ENCODE measurements at places on chromosomes 5 and 9. TPM values are rescaled to one million over a fixed set of nuclear protein-coding genes. Genes with fewer than 3 reads are reported as not detected.

DNA sequence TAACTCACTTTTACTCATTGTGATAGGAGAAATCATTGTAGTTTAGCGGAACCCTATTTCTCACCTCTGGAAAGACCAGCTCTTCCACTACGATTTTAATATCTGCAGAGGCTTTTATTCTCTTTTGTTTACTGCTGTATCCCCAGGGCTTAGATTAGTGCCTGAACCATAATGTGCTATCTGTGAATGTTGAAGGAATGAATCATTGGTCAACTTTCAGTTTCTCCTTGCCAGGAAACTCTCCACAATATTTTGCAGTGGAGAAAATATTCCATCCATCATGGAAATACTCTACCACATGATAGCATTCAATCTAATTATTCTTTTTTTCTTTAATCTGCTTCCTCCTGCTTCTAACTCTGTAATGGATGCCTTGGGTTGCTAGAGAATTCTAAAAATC lies 263.5 kb upstream of the PTPRD start:
- DNase-seq: no peak

The FRRS1L gene
- total RNA-seq: 0.71 TPM

The SH2D3C gene
- total RNA-seq: 5.4 TPM

- no peak for DNase-seq
Measured at GRCh38 chr5:72486371-72486770, 20.8 kb downstream of the ZNF366 start.

- no peak for DNase-seq
Measured at GRCh38 chr5:16455668-16456067, 9.9 kb downstream of the ZNF622 start.

The SYK gene
- 7.4 TPM for total RNA-seq

DNA sequence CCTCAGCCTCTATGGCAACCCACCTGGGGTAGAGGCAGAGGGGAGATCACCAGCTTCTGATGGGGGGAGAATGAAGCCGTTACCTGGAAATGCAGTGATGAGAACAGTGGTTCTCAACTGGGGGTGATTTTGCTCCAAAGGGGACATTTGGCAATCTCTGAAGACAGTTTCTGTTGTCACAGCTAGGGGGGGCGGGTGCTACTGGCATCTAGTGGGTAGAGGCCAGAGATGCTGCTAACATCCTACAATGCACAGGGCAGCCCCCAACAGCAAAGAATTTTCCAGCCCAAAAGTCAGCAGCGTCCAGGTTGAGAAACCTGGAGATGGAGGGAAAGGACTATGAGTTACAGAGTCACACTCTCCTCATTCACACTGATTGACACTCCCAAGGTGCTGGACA lies 84.5 kb downstream of the FGF1 start:
- DNase-seq: peak; percentile 40

- no peak for DNase-seq
Measured at GRCh38 chr5:78269088-78269703, 25.3 kb downstream of the AP3B1 start.

DNA sequence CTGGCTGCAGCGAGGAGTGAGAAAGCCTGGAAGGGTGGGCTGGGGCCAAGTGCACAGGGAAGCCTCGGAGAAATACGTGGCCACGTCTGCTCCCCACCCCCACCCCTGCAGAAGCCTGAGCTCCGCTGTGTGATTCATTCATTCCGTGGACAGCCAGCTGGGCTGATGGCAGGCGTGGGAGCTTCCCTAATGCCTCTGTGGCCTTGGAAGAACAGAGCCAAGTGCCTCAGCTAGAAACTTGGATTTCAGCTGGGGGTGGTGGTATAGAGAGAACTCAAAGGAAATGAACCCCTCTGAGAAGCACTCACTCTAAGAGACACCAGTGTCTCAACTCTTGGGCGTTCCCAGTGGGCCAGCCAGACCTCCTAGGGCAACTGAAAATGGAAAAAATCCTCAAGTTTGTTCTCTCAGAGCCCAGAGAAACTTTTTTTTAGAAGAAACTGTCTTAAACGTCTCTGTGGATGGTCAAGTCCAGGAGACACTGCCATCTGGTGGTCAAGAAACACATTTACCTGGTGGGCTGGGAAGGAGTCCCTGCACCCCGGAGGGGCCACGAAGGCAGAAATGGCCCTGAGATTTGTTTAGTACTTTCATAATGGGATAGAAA lies 18.0 kb downstream of the ATOX1 start:
- DNase-seq: peak; percentile 56

GRCh38 chr5:114387433-114387832 lies 25.6 kb downstream of the KCNN2 start:
- DNase-seq: no peak

GRCh38 chr5:126139773-126140172 lies 283.4 kb upstream of the GRAMD2B start:
- no peak for DNase-seq

GRCh38 chr9:108119530-108120113 lies 630.1 kb upstream of the KLF4 start:
- DNase-seq: no peak

DNA sequence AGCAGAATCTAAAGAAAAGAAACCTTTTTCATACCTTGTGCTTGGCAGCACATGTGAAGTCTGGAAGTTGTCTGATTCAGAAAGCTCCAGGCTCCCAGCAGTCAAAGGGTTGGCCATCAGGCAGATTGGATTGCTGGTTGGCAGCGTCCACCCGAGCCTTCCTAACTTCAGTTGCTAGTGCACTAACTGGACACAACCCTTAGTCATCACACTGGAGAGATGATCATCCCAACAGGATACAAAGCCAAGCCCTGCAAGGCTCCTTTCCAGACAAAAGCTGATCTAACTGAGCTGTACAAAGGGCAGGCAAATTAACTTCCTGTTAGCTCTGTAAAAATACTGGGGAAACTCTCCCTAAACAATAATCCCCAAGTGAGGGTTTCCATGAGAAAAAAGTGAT lies 185.6 kb downstream of the SNX18 start:
- no peak for DNase-seq

The ANKH gene
- 18.6 TPM for total RNA-seq

- DNase-seq: peak; percentile 42
Measured at GRCh38 chr5:2039180-2039531, 156.4 kb upstream of the IRX4 start.

The STPG3 gene
- total RNA-seq: 0.21 TPM

The STKLD1 gene
- 1.6 TPM for total RNA-seq

- no peak for DNase-seq
Measured at GRCh38 chr9:38281196-38281595, 111.3 kb upstream of the ALDH1B1 start.
